ENCODE measurements at places on chromosomes 7 and 10.
A peak's percentile ranks its signal among the peaks of the same experiment; 100 is the strongest.

DNA sequence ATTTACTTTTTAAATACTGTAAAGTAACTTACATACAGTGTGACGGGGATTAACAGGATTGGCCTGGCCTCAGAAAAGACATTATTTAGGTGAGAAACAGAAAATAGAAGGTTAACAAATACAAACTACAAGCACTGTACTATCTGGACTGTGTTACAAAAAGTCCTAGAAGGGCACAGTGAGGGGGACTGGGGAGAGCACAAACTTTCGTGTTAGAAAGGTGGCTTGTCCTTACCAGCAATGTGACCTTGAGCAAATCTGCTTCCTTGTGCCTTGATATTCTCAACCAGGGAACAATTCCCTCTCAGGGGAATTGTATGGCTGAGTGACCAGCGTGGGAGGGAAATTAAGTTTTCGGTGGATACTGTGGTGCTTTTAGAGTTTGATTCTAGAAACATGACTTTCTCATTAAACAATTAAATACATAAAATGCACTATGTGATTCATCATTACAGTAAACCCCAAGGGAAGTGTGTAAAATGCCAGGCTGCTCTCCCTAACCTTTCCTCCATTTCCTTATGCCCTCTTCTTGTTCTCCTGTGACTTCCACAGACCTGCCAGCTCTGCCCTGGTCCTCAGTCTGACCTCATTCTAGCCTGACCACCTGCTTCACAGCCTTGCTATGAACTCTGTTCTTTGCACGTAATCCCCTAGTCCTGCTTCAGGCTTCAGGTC is 57.7 kb downstream of the OSBPL3 start:
- no peak for DNase-seq

GRCh38 chr7:74464931-74465886 is 11.5 kb downstream of the GTF2IRD1 start:
- no peak for DNase-seq

- no peak for DNase-seq
Measured at GRCh38 chr7:31340051-31340450, 475 bp downstream of the NEUROD6 start.

- DNase-seq: no peak
Measured at GRCh38 chr10:89861584-89862301, 160.4 kb downstream of the KIF20B start.

- DNase-seq: no peak
Measured at GRCh38 chr7:30437823-30438574, 40.6 kb downstream of the NOD1 start.

DNA sequence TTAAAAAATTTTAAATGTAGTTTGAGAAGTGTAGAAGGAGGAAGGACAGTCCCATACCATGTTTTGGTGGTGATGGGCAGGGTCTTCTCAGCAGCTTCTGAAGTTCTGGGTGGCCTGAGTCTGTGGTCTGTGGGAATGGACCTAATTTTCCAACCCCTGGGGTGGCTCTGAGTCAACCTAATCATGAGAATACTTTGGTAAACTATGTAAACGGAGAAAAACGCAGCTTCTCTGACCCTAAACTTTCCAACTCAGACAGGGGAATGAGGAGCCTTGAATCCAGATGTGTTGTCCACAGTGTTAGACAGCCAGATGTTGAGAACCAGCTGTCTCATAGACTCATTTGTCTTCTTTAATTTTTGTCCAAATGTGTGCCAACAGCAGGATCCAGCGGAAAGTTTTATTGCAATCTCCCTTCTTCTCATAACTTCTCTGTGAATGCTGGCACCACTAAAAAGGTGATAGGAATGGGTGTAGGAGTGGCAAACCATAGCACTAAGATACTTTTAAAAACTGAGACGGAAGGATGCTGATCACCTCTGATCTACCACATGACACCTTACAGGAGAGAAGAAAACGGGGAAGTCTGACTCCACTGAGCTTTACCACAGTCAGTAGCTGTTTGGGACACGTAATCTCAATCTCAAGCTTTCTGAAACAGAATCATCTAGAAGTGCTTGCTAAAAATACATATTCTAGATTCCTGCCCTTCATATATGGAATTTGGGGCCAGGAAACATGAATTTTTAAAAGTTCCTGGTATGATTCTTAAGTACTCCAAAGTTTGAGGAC is 90.5 kb upstream of the PHYHIPL start:
- no peak for DNase-seq

DNA sequence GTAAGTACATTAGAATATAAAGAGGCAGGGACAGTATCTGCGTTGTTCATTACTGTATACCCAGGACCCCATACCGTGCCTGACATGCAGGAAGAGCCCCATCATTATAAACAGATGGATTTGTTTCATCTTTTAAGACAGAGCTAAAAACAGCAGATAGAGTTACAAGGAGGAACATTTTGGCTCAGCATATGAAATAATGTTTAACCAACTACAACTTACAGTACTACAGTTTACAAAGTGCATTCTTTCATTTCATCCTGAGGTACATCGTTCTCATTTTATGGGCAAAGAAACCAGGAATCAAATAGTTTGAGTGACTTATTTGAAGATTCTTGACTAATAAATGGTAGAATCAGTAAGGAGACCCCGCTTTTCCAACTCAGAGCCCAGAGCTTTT is 38.1 kb upstream of the AGBL3 start:
- DNase-seq: no peak

DNA sequence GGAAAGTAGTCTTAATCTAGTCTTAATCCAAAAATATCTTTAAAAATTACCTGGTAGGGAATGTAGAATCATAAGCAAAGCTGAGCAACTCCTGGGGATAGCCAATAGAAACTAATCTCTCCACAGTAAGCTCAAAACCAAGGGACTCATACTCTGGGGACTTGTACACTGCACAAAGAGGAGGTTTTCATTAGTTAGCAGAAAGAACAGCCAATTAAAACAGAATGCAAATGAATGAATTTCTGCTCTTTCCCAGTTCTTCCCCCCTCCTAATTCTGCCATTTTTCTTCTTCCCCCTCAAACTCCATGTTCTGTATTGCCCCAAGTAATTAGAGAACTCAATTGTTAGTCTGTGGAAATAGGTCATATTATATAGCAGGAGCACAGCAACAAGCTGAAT is 86.5 kb downstream of the NT5C2 start:
- DNase-seq: no peak

- DNase-seq: no peak
Measured at GRCh38 chr10:75640381-75640780, 209.0 kb downstream of the LRMDA start.

GRCh38 chr10:131446171-131446570 is 134.7 kb upstream of the TCERG1L start:
- DNase-seq: no peak

DNA sequence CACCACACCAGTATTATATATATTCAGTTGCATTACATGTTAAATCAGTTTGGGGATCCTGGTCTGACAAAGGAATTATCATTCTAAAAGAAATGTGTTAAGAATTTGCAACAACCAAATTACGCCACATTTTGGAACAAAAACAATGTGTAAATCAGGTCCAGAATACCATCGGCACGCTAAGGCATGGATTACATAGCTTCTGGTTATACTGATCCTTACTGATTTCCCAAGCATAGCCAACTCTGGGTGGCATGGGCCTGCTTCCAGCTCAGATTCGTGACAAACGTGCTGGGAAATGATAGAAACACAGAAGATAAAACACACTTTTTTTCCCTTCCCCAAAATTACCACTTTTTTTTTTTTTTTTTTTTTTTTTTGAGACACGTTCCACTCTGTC is 660.0 kb downstream of the SORCS1 start:
- DNase-seq: no peak

- DNase-seq: peak; percentile 61
Measured at GRCh38 chr10:21724687-21725367, 190.8 kb downstream of the MLLT10 start.

DNA sequence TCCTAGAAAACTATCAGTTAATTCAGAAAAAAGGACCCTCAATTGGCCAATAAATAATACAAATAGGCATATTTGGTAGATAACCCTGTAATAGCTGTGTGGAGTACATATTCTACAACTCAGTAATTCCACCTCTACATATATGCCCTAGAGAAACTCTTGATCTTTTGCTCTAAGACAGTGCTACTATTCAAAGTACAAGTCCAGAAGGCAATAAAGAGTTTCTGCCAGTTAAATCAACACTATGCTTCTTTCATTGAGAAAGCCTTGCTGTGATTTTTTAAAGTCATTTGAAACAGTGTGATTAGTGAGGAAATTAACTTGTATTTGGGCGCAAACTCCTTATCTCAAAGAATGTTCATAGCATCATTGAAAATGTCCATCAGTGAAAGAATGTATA is 75.6 kb downstream of the ZNRF2 start:
- no peak for DNase-seq

Measured in HuH-7 (cell line).